ENCODE measurements at places on chromosomes 2 and 18.
A peak's percentile ranks its signal among the peaks of the same experiment; 100 is the strongest.

GRCh38 chr2:72738096-72738495 is 87.7 kb downstream of the EXOC6B start:
- DNase-seq: no peak

DNA sequence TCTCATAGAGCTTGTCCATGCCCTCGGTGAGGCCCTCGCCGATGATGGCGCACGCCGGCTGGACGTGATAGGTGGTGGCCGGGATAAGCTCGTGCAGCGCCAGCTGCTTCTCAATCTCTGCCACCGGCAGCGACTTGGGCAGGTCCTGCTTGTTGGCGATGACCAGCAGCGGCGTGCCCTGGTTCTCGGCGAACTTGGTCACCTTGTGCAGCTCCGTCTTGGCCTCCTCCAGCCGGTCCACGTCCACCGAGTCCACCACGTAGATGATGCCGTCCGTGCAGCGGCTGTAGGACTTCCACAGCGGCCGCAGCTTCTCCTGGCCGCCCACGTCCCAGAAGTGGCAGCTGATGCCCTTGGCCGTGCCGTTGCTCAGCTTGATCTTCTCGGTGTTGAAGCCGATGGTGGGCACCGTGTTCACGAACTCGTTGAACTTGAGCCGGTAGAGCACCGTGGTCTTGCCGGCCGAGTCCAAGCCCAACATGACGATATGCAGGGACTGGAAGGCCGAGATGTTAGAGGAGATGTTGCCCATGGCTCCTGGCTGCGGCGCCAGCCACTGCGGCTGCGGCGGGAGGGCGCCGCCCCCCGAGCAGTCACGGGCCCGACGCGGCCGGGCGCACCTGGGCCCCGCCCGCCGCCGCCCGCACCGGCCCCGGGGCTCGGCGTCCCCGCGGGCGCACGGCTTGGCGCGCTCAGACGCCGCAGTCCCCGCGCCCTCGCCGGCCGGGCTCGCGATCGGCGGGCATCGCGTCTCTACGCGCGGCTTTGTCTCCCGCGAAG is 636 bp downstream of the ARL4C start:
- no peak for DNase-seq

- DNase-seq: peak; percentile 26
These were observed 190.1 kb downstream of the TTC32 start for GRCh38 chr2:19711470-19712372.

GRCh38 chr2:75564713-75565359 is 4.1 kb upstream of the EVA1A start:
- DNase-seq: no peak

DNA sequence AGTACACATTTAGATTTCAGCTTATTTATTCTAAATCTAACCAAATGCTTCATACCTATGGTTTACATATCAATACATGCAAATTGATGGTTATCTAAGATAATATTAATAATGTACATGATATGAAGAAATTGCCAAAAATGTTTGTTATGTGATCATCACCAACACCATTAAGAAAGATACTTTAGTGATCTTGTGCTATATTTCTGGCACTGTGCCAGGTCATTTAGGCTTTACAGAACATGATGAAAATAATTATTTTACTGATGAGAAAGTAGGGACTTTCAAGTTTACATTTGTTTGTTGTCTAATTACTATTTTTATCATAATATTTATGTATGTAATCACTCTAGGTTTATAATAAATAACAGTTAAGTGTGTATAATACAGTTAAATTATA is 158.3 kb downstream of the GULP1 start:
- DNase-seq: no peak

GRCh38 chr2:162379719-162380580 is 36.0 kb downstream of the GCA start:
- no peak for DNase-seq
